Left ventricle myocardium inferior (tissue), 1 donor: ENCODE measurements at places on chromosomes 2 and 18. TPM values are rescaled to one million over a fixed set of nuclear protein-coding genes. Genes with fewer than 3 reads are reported as not detected.

DNA sequence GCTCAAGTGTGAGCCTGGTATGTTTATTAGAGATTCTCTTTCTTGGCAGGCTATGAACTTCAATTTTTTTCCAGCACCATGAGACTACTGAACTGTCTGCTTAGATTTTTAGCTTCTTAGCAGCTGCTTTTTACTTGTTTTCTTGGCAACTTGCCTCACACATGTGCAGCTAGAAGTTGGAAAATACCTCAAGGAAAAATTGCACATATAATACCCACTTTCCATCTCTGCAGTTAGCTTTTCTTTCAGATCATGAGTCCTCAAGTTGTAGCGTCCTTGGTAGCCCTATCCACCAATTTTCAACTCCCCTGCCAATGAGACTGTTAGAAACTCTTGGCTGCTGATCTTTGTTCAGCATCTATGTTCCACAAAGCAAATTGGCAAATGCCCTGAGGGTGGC, 302.1 kb downstream of the HRH4 start:
- DNase-seq, result no peak

DNA sequence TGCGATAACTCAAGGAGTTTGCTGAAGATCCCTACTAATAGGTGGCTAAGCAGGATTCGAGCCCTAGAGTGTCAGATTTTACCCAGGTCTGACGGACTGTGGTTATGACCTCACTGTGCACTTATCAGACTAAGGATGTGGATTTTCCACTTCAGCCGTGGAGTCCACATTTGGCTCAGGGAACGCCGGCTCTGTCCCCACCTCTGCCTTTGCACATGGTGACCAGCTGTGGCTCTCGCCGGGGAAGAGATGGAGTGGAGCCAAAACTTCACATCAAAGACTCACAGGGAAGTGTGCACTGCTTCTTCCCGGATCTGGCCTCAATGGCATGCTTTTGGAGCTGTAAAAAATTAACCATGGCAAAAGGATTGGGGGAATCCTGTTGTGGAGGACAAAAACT, 249.3 kb upstream of the APCDD1 start:
- DNase-seq, result no peak

DNA sequence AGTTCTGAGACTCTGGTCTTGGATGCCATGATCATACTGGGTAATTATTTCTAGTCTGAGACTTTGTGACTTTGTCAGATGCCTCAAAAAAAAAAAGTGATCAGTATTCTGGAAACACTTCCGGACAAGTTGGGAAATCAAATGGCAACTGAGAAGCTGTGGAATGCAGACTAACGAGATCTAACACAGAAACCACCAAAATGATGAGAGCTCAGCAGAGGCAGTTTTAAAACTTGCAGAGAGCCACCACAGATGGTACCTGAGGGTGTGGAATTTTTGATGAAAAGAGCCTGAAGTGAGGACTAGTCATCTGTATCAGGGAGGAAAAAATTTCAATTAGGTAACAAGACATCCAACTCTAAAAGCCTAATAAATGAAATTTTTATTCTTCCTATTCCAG, 5.5 kb upstream of the GPR75 start:
- no peak for DNase-seq

DNA sequence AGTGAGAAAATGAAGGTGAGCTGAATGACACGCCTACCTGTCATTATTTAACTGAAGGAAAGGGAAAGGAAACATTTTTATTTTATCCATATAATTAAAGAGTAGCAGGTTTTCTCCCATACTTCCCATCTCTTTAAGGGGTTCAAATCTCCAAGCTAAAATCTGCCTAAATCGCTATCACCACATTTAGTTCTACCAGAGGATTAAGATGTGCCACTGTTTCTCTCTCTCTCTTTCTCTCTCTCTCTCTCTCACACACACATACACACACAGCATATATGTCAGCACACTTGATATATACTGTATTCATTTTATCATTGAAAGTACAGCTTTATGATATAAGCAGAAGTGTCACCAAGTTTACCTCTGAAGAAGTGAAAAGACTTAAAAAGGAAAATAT, 3.1 kb downstream of the WIPF1 start:
- no peak for DNase-seq

GRCh38 chr2:139177041-139177440, 396.9 kb upstream of the NXPH2 start:
- DNase-seq, result no peak

GRCh38 chr2:72833084-72833714, 7.4 kb upstream of the EXOC6B start:
- no peak for DNase-seq

- DNase-seq, result no peak
These were observed 12.7 kb downstream of the ICOS start for GRCh38 chr2:203949228-203949627.

DNA sequence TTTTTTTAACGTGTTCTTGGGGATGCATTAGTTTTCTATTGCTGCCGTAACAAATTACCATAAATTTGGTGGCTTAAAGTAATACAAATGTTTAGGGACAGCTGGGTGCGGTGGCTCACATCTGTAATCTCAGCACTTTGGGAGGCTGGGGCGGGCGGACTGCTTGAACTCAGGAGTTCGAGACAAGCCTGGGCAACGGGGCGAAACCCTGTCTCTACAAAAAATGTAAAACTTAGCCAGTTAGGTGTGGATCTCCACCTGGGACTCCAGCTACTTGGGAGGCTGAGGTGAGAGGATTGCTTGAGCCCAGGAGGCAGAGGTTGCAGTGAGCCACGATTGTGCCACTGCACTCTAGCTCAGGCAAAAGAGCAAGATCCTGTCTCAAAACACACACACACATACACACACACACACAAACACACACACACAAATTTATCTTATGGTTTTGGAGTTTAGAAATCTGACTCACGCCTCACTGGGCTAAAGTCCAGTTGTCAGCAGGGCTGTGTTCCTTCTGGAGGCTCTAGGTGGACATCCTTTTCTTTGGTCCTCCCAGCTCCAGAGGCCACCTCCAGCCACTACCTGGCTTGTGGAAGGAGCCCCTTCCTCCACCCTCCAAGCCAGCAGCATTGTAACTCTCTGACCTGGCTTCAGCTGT, 76.1 kb downstream of the SEPTIN10 start:
- DNase-seq, result no peak

ACTG2 gene
- 1.6 TPM for total RNA-seq

DNA sequence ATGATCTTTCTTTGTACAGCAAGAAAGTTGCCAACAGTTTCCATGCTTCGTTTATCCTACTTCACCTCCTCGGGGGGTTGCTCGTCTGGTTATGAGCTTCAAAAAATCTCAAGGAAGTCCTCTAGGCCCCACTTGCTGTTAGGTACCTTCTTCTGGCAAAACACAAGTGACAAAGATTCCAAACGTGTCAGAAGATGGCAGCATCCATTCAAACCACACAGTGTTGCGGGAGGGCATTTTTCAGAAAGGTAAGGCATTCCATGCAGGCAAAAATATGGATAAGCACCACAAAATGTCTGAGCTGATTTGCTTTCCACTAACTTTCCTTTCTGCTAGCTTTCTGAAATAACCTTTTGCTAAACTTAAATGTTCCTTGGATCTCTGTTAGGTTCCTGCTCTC, 13.2 kb upstream of the OR6B3 start:
- no peak for DNase-seq

DNA sequence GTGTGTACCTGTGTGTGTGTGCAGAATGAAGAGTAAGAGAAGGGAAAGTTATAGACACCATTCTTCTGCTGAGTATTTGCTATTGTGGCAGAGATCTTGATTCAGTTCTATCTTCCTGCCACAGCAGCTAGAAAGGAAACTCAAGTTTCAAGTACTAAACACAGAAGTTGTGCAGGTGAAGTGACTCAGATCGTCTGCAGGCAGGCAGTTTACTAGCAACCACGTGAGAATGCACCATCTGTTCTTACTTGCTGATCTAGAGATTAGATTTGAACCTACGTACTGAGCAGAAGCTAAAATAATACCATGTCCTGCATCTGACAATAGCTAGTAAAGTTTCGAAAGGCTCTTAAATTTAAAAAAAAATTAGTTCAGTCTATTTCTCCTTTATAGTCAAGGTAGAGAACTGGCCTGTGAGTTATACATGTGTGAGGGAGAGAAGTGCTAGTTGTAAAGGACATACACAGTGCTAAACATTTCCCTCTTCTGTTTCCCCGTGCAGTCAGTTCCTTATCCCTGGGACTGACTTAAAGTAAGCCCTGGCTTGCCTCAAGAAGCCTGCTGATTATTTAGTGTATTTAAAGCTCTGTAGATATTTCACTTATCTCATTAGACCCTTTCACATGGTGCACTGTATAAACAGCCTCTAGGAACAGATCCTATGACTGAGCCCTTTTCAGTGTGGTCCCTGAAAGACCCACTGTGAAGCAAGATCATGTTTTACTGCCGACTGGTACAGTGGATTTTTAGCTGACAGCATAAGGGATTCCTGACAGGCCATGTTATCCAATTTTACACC, 45.0 kb downstream of the SLC38A11 start:
- DNase-seq, result no peak

DNA sequence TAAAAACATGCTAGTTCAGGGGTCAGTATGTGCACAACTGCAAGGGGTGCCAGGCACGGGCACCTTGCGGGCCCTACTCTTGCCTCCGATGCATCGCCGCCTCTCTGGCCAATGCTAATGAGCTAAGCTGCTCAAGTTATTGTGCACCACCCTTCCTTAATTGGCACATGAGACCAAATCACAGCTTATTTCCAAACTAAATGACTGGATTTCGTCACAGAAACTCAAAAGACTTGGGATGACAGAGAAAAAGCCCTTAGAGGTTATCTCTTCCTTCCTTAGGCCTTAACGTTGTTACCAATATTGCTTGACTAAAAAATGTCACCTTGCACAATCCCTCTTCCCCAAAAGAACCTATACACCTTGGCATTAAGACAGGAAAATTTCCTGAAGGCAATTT, 7.7 kb downstream of the RNF149 start:
- no peak for DNase-seq

DNA sequence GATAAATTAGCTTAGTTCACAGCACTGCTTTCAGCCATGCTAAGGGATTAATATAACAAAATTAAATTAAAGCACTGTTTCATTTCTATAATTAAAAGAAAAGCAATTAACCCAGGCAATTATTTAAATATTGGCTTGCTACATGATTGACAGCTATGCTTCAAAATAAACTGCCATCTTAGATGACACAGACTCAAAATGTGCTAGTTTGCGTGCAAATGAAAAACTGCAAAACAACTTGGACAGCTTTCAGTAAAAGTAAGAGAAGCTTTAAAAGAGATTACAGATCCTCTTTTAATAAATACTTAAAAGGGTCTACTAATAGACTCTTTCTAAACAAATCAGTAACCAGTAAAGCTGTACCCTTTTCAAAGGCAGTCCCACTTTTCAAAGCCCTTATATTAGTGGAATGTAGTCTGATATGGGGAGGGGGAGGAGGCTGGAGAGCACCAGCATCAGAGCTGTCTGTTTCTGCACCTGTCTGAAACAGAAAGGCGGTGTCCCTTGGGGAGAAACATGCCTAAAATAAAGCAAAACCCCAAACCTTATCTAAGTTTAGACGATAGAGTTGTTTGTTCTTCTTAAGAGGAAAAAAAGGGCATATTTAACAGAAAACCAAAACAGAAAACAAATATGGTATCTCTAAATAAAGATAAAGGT, 20.8 kb downstream of the EIF2AK3 start:
- no peak for DNase-seq

SERPINB11 gene
- total RNA-seq, result not detected

DNA sequence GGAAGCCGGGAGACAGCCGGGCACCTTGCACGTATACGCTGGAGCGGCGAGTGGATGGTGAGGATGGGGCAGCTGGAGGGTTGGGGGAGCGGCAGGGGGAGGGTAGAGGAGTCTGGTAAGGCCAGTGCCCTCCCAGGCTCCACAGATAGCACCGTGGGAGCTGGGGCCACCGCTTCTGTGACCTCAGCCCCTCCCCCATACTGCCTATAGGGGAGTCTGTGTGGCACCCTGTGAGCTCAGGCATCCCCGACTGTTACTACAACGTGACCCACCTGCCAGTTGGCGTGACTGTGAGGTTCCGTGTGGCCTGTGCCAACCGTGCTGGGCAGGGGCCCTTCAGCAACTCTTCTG, 9.9 kb upstream of the GMPPA start:
- DNase-seq, result no peak

- no peak for DNase-seq
These were observed 84.1 kb downstream of the TSN start for GRCh38 chr2:121839584-121839983.

DNA sequence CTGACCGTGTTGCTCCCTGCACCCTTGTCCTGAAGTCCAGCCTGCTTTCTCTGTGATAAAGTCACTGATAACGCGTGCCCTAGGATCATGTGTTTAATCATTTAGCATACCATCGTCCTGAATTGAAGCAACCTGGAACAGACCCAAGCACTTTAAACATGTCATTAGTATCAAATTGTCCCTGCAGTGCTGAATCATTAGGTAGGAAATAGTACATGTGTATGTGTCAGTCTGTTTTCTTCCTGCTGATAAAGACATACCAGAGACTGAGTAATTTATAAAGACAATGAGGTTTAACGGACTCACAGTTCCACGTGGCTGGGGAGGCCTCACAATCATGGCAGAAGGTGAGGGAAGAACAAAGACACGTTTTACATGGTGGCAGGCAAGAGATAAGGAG, 2.8 kb downstream of the ASB18 start:
- DNase-seq, result no peak
